Dorsolateral prefrontal cortex (tissue), 122 donors: ENCODE measurements at places on chromosomes 4 and X. TPM values are rescaled to one million over a fixed set of nuclear protein-coding genes. Genes with fewer than 3 reads are reported as not detected.

The UGT2B15 gene
- not detected for total RNA-seq

The NXF3 gene
- not detected for total RNA-seq

The LGI2 gene
- total RNA-seq: 5.8 TPM

The MAGEE1 gene
- 38.3 TPM for total RNA-seq

DNA sequence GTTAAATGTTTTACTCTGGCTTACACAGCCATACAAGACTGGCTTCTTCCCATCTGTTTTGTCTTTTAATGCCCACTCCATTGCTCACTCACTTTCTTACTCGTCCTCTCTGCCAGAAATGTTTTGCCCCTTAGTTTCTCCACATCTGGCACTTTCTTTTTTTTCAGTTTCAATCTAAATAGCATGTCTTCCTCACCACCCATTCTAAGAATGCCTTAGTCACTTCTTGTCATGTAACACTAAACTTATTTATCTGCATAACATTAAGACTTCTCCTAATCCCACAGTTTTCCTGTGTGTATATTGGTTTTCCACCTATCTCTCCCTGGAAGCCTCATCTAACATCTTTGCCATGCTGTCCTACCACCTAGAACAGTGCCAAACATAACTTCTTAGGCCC is 119.3 kb downstream of the ADAMTS3 start:
- DNase-seq: no peak

GRCh38 chr4:97923096-97923495 is 220.2 kb downstream of the STPG2 start:
- DNase-seq: no peak

DNA sequence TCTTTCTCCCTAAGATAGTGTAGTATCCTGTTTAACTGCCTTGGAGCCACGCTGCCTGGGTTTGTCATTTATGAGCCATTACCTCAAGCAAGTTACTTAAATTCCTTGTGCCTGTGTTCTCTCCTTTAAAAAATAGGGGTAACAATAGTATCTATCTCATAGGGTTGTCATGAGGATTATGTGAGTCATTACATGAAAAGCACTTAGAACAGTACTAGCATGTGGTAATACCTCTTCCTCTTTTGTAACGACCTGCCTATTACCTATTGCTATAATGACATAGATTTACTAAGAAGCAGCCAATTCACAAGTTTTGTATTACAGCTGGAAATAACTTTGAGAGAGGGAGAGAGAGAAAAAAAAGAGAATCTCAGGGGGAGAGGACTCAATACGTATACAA is 834.7 kb downstream of the RAPGEF2 start:
- DNase-seq: no peak

DNA sequence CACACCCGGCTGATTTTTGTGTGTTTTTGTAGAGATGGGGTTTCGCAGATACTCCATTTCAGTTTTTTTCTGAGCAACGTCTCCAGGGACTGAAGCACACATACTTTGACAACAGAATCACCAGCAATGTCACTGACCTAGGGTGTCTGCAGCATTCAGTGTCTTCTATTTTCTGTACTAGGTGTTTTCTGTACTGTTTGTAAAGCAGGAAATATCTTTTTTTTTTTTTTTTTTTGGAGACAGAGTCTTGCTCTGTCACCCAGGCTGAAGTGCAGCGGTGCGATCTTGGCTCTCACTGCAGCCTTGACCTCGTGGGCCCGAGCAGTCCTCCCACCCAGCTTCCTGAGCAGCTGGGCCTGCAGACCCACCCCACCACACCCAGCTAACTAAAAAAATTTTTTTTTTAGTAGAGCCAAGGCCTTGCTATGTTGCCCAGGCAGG is 8.9 kb downstream of the ADD1 start:
- DNase-seq: no peak

DNA sequence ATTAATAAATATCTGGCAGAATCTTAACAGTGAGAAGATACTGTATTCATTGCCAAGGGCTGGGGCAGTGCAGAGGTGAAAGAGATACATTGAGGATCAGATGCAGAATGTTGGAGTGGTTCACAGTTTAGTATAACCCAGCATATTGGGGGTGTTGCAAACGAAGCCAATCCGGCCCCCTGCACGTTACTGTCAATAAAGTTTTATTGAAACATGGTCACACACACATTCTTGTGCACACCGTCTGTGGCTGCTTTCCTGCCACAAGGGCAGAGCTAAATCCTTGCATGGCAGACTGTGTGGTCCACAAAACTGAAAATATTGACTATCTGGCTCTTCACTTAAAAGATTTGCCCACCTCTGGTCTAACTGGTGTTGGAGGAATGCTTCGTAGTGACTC is 119.7 kb downstream of the SHOX start:
- DNase-seq: no peak

DNA sequence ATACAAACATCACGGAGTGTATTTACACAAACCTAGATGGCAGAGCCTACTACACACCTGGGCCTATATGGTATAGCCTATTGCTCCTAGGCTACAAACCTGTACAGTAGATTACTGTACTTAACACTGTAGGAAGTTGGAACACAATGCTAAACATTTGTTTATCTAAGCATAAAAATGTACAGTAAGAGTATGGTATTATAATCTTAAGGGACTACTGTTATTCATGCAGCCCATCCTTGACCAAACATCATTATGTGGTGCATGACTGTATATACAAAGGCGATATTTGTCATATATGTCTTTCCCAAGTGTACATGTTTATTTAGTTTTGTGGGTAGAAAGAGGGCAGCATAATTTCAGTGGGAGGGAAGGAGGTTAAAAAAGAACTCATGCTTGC is 177.7 kb upstream of the FSTL5 start:
- no peak for DNase-seq

- no peak for DNase-seq
Observed at GRCh38 chrX:127764674-127765073, 287.5 kb downstream of the ACTRT1 start.

DNA sequence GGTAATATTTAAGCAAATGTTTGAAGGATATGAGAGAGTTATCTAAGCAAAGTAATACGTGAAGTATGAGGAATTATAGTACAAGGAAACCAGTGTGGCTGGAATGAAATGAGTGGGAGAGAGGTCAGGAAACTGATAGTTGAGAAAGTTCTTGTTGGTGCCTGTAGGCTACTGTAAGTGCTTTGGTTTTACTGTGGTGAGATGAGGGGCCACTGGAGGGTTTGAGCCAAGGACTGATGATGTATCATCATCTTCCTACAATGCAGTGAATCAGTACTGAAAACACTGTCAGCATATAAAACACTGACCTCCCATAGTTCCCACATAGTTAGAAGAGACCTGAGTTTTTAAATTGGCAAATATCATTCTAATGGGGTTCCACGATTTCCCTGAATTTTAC is 367.5 kb upstream of the CTSO start:
- DNase-seq: no peak
